GF-D8 (cell line): ENCODE measurements at places on chromosomes 13 and 19.

DNA sequence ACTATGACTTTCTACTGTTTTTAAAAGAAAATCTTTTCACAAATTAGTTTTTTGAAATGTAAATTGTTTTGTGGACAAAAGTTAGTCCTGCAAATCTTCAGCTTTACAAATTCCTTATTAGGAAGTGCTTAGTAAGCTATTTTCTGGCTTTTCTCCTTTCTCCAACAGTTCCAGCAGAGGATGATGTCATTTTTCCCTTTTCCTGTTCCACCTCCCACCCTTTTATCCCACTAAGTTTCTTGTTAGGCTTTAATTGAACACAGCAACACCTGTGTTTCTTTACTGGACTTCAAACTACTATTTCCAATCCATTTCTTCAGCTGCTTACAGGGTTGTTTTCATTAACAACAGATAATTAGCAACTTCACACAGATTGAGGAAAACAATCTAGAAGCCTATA, 389.2 kb downstream of the NDFIP2 start:
- DNase-seq, result no peak

GRCh38 chr19:52961981-52962380, 700 bp downstream of the ZNF816 start:
- no peak for DNase-seq

DNA sequence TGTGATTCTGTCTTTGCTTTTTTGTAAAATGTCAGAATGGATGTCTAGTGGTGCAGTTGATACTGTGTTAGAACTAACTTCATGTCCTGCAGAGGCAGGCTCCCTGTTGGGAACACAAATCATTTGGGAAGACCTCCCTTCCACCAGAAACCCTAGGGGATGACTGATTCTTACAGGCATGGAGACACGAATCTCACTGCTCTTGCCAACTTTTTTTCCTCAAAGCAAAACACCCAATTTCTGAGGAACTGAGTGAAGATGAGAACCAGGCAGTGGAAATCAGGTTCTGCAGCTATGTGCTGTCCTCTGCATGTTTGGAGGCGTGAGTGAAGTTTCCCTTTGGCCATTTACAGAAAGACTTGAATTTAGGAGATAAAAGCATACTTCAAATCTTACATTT, 87.5 kb upstream of the CSNK1A1L start:
- DNase-seq, result no peak

DNA sequence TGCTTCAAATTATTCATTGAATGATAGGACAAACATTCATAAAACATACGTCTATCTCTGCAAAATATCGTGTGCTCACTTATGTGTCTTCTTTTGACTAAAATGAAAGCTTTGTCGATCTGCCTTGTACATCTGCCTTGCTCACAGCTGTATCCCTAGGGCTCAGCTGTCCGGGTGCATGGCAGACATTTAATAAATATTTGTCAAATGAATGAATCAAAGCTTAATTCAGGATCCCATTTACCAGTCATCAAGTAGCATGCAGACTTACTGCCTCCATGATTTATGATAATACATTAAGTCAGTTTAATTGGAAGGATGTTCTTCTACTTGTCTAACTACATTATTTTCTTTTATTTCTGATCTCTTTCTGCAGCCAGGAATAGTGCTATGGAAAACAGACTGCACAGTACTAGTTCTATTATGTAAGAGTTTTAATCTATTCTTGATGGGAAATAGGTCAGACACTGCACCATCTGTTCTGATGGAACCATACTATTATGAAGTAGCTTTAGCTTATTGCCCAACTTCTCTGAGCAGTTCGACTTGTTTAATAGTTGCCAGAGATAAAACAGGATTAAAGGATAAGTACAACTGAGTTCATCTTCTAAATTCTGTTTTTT, 13.2 kb downstream of the SLC46A3 start:
- DNase-seq, result no peak

- DNase-seq, result no peak
Measured at GRCh38 chr19:41328157-41328841, 18.3 kb downstream of the CCDC97 start.

GRCh38 chr19:30155381-30156200, 213.6 kb downstream of the URI1 start:
- no peak for DNase-seq

DNA sequence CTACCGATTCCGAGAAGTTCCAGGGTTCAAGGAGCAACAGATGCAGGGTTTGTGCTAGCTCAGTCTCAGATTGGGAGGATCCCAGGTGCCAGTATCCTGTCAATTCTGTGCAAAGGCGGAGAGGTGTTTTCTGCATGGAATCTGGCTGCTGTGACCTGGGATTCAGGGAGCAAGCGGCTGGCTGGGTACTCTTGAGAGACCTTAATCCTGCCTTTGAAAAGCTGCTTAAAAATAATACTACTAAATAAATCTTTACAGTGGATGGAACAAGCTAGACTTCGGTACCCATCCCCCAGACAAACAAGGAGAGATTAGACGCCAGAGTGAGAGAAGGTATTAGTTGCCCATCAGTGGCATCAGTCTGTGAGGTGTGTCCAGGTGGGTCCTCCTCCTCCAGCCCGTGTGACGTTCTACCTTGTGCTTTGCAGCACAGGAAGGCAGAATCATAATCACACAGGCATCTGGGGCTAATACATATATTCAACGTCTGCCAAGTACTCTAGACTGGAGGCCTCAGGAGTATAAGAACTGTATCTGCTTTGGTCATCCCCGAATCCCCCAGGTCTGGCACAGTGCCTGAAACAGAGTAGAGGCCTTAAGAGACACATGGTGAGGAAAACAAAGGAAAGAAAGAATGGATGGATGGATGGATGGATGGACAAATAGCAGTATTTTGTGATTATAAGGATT, 230.6 kb downstream of the ZNF536 start:
- DNase-seq, result no peak

DNA sequence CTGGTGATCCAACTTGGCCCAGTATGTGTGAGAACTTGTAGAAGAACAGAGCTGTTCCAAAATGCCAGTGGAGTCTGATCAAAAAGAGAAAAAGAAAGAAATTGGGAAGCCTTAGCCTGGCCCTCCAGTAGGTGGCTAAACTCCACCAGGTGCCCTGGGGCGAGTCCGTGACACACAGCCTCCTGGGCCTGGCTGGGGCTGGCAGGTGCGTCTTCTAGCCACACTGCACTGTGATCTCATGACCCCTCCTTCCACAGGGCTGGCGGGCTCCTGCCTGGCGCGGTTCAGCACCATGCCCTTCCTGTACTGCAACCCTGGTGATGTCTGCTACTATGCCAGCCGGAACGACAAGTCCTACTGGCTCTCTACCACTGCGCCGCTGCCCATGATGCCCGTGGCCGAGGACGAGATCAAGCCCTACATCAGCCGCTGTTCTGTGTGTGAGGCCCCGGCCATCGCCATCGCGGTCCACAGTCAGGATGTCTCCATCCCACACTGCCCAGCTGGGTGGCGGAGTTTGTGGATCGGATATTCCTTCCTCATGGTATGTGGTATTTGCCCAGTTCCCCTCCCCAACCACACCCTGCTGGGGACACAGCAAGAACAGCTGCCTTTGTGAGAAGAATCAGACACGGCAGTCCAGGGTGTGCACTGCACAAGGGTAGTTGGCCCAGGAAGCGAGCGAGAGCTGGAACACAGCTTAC, 53.7 kb downstream of the RAB20 start:
- no peak for DNase-seq
